Mesangial cell (primary cell): ENCODE measurements at places on chromosomes 13 and 19. TPM values are rescaled to one million over a fixed set of nuclear protein-coding genes. Genes with fewer than 3 reads are reported as not detected.

PTGIR gene
- 1.0 TPM in 1 of 2 replicates, not detected in the other for total RNA-seq

KLK8 gene
- not detected in 2 replicates for total RNA-seq

TGFBR3L gene
- total RNA-seq = 1.8 and 4.4 TPM in 2 replicates

FBXO27 gene
- 3.4 and 7.3 TPM in 2 replicates for total RNA-seq

PLVAP gene
- total RNA-seq = 1.6 and 2.0 TPM in 2 replicates

LAIR1 gene
- total RNA-seq = not detected in 2 replicates

PRR20A gene
- not detected in 2 replicates for total RNA-seq
